Activated CD8-positive, alpha-beta memory T cell treated with anti-CD3 and anti-CD28 coated beads for 1 hour (primary cell): ENCODE measurements at places on chromosomes 16 and 17.

DNA sequence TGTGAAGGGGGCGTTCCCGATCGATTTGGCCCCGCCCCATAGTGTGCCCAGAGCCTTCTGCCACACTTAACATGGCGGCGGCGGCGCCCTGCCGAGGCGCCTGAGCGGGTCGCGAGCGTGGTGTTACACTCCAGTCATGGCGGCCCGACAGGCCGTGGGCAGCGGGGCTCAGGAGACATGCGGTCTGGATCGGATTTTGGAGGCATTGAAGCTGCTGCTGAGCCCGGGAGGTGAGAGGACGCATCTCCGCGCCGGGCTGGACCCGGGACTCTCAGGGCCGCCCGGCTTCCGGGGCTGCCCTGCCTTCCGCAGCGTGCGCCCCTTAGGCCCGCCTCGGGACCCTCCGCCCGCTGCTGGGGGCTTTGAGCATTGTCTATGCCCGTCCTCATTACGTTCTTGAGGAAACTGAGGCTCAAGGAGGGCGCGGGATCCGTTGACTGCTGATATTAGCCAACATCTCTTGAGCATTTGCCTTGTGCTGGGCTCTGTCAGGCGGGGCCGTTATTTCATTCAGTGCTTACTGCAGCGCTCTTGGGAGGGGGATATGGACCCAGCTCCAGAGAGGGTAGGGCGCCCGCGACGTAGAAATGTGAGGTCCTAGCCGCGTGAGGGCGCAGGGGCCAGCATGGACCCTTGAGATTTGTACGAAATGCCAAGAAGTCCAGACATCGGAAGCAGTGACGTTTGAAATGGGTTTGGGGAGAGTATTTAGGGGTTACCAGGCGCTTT is at the start of gene TANGO6:
TANGO6 (plus strand) TSS at position 50 of the 729 bp plus-strand sequence; CDS start at position 137, 87 bp downstream.
- peak; percentile 75 for DNase-seq

DNA sequence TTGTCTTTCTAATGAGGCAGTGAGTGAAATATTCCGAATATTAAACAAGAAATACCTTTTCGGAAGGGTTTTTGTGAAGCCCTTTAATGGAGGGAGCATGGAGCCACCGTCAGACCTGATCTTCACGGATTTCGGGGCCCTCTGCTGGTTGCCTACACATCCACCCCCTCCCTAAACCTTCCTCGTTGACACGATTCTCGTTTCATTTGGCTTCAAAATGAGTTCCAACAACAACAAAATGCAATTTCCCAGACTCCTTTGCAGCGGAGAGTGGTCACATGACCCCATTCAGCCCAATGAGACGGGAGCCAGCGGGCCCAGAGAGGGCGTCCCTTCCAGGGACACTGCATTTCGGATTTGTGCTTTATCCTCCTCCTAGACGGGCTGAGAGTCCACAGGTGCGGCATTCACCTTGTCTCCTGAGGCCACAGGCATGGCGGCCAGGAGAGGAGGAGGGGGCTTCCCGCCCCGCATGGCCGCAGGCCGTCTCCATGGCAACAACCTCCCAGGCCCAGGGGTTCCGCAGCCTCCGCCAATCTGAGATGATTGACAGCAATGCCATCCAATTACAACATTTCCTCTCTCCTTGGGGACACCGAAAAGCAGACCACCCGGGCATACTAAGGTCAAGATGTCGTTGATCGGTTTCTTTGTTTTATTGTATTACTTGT is 259.8 kb downstream of the C16orf95 start:
- no peak for DNase-seq

DNA sequence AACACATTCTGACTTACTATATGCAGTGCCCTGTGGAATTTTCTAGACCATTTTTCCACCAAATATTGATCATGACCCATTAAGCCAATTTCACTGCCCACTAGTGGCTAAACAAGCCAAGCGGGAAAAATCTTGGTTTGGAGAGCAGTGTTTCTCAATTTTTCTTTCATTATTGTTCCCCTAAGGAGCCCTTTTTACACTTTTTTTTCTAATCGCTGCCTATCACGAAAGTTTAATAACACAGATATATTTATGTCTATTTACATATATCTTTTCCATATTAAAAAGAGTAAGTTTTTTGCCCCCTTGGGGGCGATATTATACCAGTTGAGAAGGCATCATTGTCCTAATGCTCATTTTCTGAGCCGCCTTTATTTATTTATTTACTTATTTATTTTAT is 10.8 kb upstream of the TLCD3B start:
- no peak for DNase-seq

GRCh38 chr17:52678211-52678610 is 519.7 kb upstream of the CA10 start:
- DNase-seq, result no peak

- DNase-seq, result no peak
Observed at GRCh38 chr17:50027172-50027880, 28.6 kb upstream of the ITGA3 start.

DNA sequence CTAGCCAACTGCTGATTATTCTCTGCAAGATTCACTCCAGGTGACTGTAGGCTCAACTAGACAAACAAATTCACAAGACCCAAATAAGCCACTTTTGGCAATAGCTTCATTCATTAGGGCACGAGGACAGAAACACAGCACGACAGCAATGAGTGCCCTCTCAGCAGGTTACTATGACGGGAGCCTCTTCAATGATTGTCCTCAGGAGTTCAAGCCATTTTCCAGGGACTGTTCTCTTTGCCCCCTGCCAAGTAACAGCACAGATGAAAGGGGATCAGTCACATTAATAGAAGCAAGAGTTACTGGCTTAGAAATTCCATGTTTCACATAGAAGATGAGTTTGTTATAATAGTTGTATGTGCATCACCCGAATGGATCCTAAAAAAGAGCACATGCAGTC is 712.2 kb downstream of the CDH8 start:
- no peak for DNase-seq

GRCh38 chr16:66357523-66357928 is 9.0 kb upstream of the CDH5 start:
- DNase-seq, result no peak

DNA sequence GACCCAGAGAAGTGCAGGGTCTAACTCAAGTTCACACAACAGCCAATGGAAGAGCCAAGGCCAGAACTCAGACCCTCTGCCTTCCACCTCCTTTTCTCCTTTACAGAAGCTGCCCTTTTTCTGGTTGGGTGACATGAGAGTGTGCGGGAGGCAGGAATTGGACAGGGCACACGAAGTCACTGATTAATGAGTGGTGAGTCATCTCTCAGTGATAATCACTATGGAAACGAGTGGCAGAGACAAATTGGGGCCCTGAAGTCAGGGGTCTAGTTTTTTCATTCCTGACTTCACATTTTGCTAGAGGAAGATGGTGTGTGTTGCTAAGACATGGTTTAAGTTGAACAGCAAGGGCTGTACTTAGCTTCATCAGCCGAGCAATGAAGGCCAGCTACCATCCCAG is 312.7 kb upstream of the CCL2 start:
- DNase-seq, result no peak

DNA sequence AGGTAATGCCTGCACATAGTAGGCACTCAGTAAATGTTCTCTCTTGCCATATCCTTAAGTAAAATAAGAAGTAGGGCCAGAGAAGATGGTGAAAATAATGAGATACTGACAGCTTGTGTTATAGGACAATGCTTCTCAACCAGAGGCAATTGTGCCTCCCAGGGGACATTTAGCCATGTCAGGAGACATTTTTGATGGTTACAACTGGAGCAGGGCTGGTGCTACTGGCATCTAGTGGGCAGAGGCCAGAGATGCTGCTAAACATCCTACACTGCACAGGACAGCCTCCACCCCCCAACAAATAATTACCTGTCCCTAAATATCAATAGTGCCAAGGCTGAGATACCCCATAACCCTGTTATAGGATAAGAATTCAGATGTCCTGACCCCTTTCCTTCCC is 1.7 kb downstream of the RAD51D start:
- DNase-seq, result no peak
